ENCODE measurements at places on chromosomes 16 and 17.
A peak's percentile ranks its signal among the peaks of the same experiment; 100 is the strongest.

GRCh38 chr16:66270333-66270927 is 96.1 kb upstream of the CDH5 start:
- peak; percentile 40 for DNase-seq

DNA sequence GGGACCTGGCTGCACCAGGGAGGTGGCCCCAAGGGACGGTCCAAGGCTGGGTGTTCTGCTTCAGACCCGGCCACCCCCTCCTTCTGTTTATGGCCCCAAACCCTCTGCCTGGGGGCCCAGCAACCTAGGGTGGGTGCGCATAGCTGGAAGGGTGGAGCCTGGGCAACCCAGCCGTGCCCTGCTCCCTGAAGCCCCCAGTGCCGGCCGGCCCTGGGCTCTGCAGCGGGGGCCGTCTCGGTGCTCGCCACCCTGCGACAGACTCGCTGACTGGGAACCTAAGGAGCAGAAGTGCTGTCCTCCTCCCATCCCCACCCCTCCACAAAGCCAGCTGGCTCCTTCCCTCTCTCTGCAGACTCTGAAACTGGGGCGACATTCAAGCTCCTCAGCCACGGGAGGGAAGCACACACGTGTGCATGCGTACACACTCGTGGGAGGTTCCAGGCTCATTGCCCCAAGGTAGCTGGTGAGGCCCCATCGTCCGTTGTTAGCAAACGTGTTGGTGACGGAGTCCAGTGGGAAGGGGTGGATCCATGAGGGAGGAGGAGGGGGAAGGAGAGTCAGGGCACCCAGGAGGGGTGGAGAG is 43.4 kb downstream of the ENGASE start:
- no peak for DNase-seq

GRCh38 chr16:64437706-64438324 is 684.0 kb downstream of the CDH11 start:
- no peak for DNase-seq

GRCh38 chr17:79939094-79939435 is 96.6 kb downstream of the TBC1D16 start:
- no peak for DNase-seq

- DNase-seq, result no peak
Measured at GRCh38 chr16:78896280-78896679, 704.3 kb downstream of the MAF start.

- DNase-seq, result no peak
Measured at GRCh38 chr17:44584443-44584842, 27.2 kb downstream of the FZD2 start.

DNA sequence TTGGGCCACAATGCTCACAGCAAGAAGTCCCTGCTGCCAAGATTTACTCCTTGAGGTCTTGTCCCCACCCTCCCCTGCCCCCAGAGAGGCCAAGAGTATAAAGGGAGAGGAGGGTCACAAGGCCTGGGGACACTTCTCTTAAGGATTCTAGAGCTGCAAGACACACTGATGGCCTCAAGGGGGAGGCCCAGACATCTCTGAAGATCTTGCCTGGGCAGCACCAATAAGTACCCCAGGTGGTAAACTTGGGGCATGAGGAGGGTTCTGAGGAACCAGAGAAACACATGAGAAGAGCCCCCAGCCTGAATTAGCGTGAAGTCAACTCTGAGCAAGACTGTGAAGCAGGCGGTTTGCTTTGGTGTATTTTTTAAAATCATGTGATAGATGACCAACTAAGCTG is 26.8 kb upstream of the MTMR4 start:
- peak; percentile 12 for DNase-seq

GRCh38 chr17:40069751-40070708 is 7.3 kb downstream of the THRA start:
- DNase-seq, result no peak

DNA sequence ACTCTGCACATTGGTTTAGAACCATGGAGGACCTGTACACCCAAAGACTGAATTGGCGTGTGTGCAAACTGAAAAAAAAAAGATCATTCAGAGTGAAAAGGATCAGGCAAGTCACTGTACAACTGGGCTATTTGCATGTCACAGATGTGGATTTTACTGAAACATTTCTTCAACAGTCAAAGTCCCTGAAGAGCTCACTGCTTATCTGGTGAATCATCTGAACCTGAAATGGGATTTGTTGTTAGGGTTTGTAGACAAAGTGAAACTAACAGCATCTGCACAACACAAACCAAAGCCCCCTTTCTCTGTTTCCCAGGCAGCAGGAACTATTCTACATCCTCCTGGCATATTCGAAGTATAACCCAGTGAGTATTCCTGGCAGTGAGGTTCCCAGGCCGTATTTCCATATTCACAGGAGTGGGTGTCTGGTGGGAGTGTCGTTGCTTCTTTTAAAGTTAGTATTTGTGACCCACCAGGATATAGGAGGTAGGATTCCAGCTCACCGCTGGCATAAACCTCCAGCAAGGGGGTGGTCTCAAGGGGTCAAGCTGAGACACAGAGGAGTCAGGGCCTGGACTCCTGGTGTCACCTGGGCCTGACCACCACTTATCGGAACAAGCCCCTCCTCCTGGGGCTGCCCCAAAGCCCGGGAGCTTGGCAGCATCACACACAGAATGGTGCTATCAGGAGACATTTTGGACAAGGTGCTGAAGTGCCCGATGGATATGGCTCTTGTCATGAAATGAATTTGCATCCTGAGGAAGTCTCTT is 80.9 kb downstream of the GOSR1 start:
- peak; percentile 25 for DNase-seq

All from MV-4-11 (cell line).